ENCODE measurements at places on chromosomes 11 and 22.
A peak's percentile ranks its signal among the peaks of the same experiment; 100 is the strongest.

GRCh38 chr11:131802440-131803115 lies 432.2 kb downstream of the NTM start:
- H3K4me1 ChIP-seq = no peaks in the 10 kb centered on the region
- H3K27me3 ChIP-seq = no peaks in the 10 kb centered on the region
- no peak overlapping the region for H3K4me3 ChIP-seq
- no peak overlapping the region for H3K27ac ChIP-seq
- DNase-seq = no peak

- no peaks in the 10 kb centered on the region for H3K36me3 ChIP-seq
- H3K27ac ChIP-seq = no peak overlapping the region
- H3K4me3 ChIP-seq = no peak overlapping the region
- peaks cover 31% of the 10 kb centered on the region for H3K4me1 ChIP-seq
- no peaks in the 10 kb centered on the region for H3K27me3 ChIP-seq
- DNase-seq = no peak
Measured at GRCh38 chr11:10725907-10726253, 25.2 kb upstream of the CTR9 start.

GRCh38 chr11:12159351-12160099 lies 49.1 kb downstream of the MICAL2 start:
- peaks cover 26% of the 10 kb centered on the region for H3K4me1 ChIP-seq
- no peak overlapping the region for H3K4me3 ChIP-seq
- DNase-seq = peak; percentile 84
- H3K27ac ChIP-seq = peak overlapping the region; percentile 74

DNA sequence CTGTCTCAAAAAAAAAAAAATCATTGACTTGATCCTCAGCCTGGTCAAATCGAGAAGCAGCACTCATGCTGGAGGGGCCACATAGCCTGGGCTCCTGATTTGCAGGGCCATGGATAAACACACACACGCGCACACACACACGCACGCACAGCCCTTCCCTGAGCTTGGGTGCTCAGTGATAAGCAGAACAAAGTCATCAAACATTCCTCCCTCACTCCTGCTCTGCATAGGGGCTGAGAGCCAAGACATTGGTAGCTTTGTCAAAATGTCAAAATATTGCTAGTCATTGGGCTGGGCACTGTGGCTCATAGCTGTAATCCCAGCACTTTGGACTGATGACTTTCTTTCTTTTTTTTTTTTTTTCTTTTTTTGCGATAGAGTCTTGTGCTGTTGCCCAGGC lies 34.0 kb upstream of the A4GALT start:
- no peak for DNase-seq
- no peaks in the 10 kb centered on the region for H3K27me3 ChIP-seq
- H3K4me1 ChIP-seq = peaks cover 17% of the 10 kb centered on the region
- no peak overlapping the region for H3K27ac ChIP-seq

DNA sequence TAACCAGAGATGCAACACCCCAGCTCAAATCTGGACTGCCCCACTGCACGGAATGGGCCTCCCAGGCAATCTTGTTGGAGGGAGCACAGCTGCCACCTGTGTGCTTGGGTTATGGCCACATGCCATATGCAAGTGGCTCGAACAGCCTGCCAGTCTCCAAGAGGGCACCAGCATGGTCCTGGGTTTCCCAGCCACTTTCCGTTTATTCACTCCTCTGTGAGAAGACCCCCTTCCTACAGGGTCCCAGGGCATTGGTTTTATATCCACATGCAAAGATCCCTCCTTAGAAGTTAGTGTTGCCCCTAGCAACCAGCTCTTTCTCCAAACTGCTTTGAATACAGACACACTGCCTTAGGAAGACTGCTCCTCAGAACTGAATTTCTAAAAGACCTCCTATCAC lies 487.8 kb downstream of the BUD13 start:
- no peaks in the 10 kb centered on the region for H3K27me3 ChIP-seq
- no peak overlapping the region for H3K27ac ChIP-seq
- H3K36me3 ChIP-seq = no peaks in the 10 kb centered on the region

DNA sequence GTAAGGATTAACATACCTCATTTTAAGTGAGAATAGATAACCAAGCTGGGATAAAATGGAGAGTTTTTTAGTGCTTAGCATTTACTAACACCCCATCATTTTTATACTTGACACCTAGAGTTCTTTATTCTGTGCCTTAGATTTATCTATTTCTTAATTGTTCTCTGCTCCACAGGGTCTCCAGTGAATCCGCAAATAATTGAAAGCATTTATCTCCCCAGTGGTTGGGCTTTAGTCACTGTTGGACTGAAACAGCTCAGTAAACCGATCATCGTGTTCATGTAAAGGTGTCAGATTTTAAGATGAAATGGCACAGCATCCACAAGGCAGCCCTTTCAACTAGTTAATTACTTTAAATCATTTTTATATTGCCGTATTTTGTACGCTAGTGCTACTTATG lies 17.8 kb upstream of the GRIA4 start:
- H3K27me3 ChIP-seq = no peaks in the 10 kb centered on the region
- H3K36me3 ChIP-seq = no peaks in the 10 kb centered on the region
- DNase-seq = no peak
- no peak overlapping the region for H3K27ac ChIP-seq
- H3K4me3 ChIP-seq = no peak overlapping the region

DNA sequence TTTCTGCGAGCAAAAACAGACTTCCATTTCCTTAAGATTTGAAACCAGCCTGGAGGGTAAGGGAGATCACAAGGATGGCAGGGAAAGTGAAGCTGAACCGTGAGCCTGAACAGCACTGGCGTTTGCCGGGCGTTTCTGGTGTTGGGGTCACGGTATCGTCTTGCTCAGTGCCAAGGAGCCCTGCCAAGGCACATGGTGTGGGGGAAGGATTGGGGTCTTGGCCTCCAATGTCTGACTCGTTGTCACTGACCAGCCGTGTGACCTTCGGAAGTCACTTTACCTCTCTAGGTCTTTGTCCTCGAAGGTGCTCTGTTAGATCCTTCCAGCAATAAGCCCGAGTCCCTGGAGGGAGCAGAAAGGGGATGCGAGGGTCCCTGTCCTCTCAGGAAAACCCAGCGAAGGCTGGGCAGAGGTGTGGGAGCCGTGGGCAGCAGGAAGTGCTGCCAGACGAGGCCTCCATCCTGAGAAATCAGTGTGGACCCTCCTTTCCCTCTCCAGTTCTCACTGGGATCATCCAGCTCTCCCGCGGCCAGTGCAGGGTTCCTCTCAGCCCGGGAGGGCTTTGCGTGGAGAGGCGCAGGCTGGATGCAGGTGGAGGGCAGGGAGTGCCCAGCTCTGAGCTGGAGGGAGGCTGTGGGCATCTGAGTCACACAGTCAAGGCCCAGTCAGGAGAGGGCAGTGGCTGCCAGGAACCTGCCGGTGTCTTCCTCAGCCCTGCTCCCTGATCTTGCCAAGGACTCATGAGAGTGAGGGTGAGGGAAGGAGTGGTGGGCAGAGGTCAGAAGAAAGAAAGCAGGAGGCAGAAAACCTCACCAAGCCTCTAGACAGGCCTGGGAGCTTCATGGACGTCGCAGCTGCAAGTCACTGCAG lies 18.9 kb downstream of the TOM1 start:
- DNase-seq = no peak
- H3K27me3 ChIP-seq = no peaks in the 10 kb centered on the region
- H3K27ac ChIP-seq = no peak overlapping the region

- no peaks in the 10 kb centered on the region for H3K4me1 ChIP-seq
- H3K27ac ChIP-seq = no peak overlapping the region
- H3K36me3 ChIP-seq = no peaks in the 10 kb centered on the region
- H3K27me3 ChIP-seq = no peaks in the 10 kb centered on the region
Measured at GRCh38 chr11:126607374-126607773, 251.9 kb downstream of the ST3GAL4 start.

GRCh38 chr11:32881286-32881685 lies 11.3 kb upstream of the QSER1 start:
- no peaks in the 10 kb centered on the region for H3K36me3 ChIP-seq
- no peak overlapping the region for H3K27ac ChIP-seq
- no peaks in the 10 kb centered on the region for H3K27me3 ChIP-seq
- H3K4me1 ChIP-seq = no peaks in the 10 kb centered on the region
- DNase-seq = no peak

- H3K4me1 ChIP-seq = peaks cover 5% of the 10 kb centered on the region
- H3K27ac ChIP-seq = peak overlapping the region; percentile 88
- peak overlapping the region; percentile 70 for H3K4me3 ChIP-seq
- no peaks in the 10 kb centered on the region for H3K27me3 ChIP-seq
Measured at GRCh38 chr11:101914341-101914737, 471 bp upstream of the CEP126 start.

GRCh38 chr11:19895776-19896175 lies 183.1 kb downstream of the NAV2 start:
- H3K27me3 ChIP-seq = no peaks in the 10 kb centered on the region
- no peak overlapping the region for H3K4me3 ChIP-seq
- H3K4me1 ChIP-seq = peaks cover under 1% of the 10 kb centered on the region
- DNase-seq = no peak

DNA sequence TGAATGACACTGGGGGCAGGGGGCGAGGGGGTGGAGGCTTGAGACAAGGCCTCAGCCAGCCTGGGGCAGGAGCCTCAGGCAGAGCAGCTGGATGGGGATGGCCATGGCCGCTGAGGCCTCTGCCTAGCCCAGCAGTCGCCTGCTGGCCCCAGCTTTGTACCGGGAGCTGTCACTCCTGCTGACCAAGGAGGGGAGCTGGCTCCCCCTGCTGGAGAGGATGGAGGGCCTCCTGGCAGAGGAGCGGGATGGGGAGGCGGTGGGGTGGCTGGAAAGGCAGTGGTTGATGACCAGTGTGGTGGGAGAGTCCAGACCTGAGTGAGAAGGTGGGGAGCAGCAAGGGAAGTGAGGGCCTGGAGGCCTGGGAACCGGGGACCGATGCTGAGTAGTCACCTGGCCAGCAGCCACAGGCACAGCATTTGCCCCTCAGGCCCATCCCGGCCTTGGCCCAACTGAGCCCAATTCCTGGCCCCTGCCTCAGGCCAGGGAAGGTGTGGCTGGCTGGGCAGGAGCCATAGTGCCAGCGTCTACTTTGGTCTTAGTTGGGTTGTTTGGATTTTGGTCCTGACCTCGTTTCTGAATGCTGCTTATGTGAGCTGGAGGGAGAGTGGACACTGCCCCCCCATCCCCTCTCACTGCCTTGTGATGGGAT lies 6.0 kb upstream of the SUSD2 start:
- H3K27me3 ChIP-seq = no peaks in the 10 kb centered on the region
- H3K4me1 ChIP-seq = peaks cover 32% of the 10 kb centered on the region
- peak overlapping the region; percentile 69 for H3K27ac ChIP-seq

DNA sequence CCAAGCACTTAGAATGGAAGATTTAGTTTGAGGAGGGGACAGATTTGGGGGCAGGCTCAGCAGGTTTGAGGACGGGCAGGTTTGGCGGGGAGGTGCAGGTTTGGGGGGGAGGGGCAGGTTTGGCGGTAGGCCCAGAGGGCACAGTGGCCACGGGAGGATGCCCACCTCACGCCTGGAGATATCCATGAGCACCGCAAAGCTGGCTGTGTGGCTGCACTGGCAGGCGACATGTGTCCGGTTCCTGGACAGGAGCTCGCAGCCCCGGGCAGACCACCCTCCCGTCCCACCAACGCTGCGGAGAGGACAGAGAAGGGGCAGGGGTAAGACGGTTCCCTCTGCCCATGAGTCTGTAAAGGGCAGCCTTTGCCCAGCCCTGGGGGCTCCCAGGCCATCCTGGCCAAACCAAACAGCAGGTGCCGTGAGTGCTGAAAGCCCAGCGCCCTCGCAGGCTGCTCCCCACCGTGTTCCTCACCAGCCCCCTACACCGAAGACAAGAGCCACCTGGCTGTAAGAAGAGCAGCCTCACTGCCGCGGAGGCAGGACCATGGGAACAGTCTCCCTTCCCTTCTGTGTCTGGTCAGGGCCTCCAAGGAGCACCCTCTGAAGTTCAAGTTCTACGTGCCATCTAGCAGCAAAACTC lies 43.0 kb downstream of the TRMU start:
- H3K27ac ChIP-seq = no peak overlapping the region
- H3K27me3 ChIP-seq = no peaks in the 10 kb centered on the region
- H3K4me1 ChIP-seq = peaks cover 14% of the 10 kb centered on the region
- no peak overlapping the region for H3K4me3 ChIP-seq

GRCh38 chr11:95659088-95659487 lies 130.5 kb downstream of the FAM76B start:
- no peak for DNase-seq
- no peaks in the 10 kb centered on the region for H3K27me3 ChIP-seq
- H3K4me3 ChIP-seq = no peak overlapping the region
- H3K4me1 ChIP-seq = no peaks in the 10 kb centered on the region

GRCh38 chr11:13357232-13357631 lies 79.6 kb downstream of the BMAL1 start:
- H3K4me3 ChIP-seq = no peak overlapping the region
- no peaks in the 10 kb centered on the region for H3K36me3 ChIP-seq
- H3K4me1 ChIP-seq = no peaks in the 10 kb centered on the region
- DNase-seq = no peak
- H3K27me3 ChIP-seq = no peaks in the 10 kb centered on the region

- H3K4me3 ChIP-seq = no peak overlapping the region
- H3K27me3 ChIP-seq = no peaks in the 10 kb centered on the region
- no peaks in the 10 kb centered on the region for H3K4me1 ChIP-seq
- DNase-seq = no peak
Measured at GRCh38 chr11:13765886-13766285, 97.4 kb downstream of the FAR1 start.

DNA sequence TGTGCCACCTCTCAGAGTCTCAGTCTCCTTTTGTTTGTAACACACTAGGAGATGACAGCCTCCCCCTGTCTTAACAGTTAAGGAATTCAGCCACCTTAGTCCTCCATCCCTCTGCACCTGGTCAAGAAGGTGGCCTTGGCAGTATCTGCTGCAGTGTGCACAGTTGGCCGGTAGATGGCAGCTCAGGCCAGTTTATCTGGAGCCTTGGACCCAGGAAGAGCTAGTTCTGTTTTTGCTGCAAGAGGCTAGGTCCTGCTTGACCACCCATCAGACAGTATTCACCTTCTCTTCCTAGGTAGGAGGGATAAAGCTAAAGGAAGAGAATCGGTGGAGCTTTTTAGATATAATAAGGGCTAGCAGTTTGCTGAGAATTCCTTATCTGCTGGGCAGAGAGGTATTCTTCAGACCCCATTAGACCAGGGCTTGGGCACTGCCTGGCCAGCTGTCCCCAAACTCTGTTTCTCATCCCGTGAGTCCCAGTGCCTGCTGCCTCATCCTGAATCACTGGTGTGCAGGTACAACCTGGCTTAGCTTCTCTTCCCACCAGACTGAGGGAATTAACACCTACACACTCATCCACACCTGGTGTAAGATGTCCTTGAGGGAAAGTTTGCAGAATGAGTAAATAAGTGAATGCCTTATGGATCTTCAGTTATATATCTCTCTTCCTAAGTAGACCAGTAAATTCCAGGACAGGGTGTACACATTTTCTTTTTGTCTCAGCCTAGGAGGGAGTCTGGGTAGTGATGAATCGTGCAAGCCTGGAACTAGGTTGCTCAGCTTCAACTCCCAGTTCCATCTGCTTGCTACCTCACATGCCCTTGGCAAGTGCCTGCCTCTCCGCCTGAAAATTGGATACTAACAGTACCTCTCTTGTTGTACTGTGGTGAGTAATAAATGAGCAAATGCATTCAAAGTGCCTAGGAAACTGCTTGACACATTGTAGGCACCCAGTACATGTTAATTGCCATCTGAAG lies 70.8 kb upstream of the NARS2 start:
- H3K27ac ChIP-seq = no peak overlapping the region
- no peak for DNase-seq
